ENCODE measurements at places on chromosomes 1 and 21.

DNA sequence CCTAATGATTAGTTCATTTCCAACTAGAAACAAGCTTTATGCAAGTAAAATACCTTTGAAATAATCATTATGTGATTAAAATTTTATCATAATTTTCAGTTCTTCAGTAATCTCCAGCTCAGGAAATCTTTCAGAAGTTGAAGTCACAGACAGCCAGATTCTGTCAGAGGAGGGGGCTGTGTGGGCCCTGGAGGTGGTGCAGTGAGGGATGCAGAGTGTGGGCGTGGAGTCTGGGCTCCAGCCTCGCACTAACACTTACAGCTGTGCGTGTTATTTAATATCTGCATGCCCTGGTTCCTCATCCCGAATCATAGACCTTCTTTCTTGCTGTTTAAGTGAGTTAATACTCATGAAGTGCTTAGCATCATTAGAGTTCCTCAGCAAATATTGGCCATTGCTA is 23.9 kb downstream of the WDR64 start:
- DNase-seq, result no peak

- DNase-seq, result no peak
These were observed 104.9 kb downstream of the TENT5C start for GRCh38 chr1:117710710-117711109.

GRCh38 chr1:192516776-192517297 is 58.7 kb upstream of the RGS1 start:
- peak; percentile 67 for DNase-seq

DNA sequence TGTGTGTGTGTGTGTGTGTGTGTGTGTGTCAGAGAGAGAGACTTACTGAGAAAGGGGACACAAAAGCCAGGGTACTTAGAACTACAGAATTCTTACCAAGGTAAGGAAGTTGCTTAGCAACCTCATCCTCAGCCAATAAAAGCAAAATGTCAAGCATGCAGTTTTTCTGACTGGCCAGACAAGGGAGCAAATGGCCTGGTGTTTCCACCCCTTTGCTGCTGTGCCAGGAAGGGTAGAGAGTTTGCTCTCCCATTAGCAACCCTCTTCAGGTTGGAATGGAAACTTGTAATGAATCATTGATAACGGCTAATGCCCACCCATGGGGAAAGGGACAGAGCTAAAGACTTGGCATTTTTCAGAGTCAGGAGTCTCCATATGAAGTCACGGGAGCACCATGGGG is 10.6 kb downstream of the RXRG start:
- no peak for DNase-seq

DNA sequence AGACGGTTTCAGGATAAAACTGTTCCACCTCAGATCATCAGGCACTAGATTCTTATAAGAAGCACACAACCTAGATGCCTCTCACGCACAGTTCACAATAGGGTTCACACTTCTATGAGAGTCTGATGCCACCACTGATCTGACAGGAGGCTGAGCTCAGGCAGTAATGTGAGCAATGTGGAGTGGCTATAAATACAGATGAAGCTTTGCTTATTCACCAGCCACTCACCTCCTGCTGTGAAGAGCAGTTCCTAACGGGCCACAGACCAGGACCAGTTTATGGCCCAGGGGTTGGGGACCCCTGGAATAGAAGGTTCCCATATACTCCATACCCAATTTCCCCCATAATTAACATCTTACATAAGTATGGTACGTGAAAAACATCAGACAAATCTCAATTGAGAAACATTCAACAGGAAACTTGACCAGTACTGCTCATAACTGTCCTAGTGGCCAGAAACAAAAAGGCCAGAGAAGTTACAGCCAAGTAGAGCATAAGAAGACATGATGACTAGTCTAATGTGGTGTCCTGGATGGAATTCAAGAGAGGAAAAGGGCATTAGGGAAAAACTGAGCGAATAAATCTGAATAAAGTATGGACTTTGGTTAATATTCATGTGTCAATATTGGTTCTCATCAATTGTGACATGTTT is 24.7 kb upstream of the IGSF5 start:
- DNase-seq, result no peak
